Hypothalamus (tissue), 51 donors: ENCODE measurements at places on chromosomes 2 and 18.

DNA sequence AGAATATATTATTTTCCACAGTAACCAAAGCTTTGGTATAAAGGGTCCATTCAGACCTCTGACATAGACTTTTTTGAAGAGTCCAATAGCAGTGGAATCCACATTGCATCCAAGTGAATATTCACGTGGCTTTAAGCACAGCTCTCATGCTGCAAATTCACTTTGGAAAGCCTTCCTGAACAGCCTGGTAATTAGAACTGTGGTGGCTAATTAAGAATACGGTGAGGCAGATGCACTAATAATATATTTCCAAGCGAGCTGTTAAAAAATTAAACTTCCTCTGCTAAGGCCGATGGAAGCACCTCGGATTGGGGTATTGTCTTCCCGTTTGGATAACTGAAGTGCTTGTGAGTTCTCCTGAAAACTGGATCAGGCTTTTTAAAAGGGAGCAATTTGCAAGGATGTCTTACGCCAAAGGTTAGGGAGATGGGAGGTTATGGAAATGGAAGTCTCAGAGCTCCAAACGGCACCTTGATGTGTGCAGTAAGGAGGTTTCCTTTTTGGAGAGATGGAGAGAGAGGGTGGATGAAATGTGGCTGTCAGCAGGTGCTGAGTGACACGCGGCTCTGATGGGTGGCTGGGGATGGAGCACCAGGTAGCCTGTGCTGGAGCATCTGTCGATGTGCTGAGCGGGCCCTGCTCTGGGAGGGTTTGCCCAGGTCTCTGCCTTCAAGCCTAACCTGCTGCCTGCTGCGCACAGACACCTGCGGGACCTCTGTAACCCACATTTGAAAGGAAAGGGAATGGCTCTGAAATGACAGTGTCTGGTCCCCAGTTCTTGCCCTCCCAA lies 37.5 kb downstream of the CABLES1 start:
- no peak for DNase-seq

DNA sequence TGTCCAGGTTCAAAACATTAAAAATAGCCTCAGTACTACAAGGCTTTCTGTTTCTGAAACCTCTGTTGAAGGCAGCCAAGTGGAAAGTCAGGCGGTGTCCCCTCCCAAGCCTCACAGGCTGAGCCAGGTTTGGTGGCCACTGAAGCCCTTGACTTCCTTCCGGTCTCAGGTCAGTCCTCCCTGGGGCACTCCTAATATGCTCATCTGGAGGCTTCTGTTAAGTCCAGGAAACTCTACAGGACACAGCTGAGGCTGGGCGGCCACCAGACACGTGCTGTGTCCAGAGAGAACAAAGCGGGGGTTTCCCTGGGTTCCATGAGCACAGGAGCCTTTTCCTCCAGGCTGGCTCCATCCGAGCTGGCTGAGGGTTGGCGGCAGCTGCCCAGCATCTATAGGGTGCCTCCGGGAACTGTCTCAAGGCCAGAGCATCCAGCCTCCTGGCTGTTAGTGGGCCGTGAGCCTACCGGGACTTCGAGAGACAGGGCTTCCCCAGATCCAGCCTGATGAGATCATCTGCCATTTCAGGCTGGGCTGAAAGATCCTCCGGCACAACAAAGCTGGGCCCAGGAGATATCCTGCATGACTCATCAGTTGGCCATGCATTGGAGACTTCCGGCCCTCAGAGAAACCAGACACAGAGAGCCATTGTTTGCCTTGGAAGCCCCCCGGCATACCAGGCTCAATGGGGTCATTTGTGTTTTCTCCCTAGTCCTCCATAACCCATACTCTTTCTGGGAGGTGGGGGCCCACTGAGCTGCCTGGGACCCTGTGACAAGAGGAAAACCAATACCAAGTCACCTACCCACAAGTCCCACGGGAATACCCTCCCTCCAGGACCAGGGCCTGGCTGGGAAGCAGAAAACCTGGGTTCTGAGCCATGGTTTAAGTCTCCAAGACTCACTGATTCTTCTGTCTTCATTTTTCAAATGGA lies 71.7 kb downstream of the HS1BP3 start:
- no peak for DNase-seq

DNA sequence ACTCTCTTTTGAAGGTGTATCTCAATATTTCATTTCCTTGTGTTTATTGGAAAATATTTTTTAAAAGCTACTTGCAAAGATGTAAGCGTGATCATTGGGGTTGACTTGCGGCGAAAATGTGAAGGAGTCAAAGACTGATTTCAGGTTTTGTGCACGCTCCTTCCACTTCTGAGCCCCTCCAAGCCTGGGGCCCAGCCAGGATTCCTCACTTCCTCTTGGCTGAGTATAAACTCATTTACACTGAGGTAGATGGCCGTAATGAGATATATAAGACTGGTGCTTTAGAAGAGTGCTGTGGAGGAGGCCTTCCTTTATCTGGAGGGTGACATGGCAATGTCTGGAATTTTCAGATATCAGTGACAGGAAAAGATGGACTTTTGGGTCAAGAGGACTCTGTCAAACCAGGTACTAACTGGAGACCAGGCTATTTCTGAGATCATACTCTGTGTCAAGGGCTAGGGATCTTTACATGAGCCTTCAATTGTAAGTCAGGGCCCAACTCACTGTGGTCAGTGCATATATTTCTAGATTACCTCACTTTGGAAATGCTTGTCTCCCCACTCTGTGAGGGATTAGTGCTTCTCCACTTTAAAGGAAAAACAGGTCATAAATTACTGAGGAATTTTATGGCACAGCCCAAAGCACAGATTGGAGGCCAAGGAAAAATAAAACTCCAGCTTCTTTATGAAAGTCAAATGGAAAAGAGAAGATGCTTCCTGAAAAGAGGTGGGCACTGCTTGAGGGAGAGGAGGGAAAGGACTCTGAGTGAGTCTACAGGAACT lies 22.8 kb downstream of the PRKCE start:
- DNase-seq = no peak

DNA sequence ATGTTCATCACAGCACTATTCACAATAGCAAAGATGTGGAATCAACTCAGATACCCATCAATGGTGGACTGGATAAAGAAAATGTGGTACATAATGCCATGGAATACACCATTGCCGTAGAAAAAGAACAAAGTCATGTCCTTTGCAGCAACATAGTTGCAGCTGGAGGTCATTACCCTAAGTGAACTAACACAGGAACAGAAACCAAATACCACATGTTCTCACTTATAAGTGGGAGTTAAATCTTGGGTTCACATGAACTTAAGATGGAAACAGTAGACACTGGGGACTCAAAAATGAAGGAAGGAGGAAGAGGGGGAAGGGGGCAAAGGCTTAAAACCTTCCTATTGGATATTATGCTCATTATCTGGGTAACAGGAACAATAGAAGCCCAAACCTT lies 228.1 kb upstream of the RAB6C start:
- DNase-seq = no peak

DNA sequence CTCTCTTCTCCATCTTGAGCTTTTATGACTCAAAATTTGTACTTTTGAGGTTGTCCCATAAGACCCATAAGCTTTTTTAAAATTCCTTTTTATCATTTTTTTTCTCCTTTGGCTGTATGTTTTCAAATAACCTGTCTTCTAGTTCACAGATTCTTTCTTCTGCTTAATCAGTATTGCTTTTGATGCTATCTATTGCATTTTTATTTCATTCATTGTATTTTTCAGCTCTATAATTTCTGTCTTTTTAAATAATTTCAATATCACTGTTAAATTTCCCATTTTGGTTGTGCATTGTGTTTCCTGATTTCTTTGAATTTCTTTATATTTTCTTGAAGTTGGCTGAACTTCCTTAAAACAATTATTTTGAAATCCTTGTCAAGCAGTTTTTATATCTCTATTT lies 4.8 kb upstream of the XDH start:
- DNase-seq = no peak

GRCh38 chr2:45912109-45912508 lies 260.6 kb downstream of the PRKCE start:
- DNase-seq = no peak

GRCh38 chr2:153770359-153770991 lies 101.2 kb upstream of the GALNT13 start:
- DNase-seq = no peak

DNA sequence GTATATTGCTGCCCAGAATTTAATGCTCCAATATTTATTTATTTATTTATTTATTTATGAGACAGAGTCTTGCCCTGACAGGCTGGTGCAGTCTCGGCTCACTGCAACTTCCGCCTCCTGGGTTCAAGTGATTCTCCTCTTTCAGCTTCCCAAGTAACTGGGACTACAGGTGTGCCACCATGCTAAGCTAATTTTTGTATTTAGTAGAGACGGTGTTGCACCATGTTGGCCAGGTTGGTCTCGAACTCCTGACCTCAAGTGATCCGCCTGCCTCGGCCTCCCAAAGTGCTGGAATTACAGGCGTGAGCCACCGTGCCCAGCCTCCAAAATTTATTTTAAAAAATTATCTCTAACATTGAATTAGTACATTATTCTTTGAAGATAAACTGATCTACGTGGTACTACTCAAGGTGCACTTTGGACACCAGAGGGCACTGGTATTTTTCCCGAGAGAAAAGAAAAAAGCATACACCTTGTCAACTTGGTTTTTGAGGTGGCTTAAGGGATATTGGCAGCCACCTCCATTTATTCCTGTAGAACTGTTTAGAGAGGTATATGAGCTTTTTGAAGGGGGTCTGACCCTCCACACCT lies 1.4 kb upstream of the IDH1 start:
- DNase-seq = no peak
